ENCODE measurements at places on chromosomes 16 and 17.

DNA sequence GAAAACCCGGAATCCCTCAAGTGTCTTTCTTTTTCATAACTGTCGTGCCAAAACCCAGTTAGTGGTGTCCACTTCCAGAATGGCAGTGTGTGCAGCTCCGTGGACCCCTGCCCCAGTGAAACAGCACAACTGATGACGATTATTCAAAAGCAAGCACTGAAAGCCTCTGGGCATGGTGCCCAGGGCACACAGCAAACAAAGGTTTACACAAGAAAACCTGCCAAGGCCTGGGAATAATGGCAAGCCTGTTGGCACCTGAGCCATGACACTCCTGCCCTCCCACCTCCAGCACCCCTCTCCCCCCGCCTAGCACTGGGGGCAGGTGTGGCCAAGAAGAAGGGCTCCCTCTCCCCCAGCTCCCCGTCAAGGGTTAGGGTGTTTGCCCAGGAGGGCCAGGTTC is 2.8 kb downstream of the PKMYT1 start:
- DNase-seq: no peak

DNA sequence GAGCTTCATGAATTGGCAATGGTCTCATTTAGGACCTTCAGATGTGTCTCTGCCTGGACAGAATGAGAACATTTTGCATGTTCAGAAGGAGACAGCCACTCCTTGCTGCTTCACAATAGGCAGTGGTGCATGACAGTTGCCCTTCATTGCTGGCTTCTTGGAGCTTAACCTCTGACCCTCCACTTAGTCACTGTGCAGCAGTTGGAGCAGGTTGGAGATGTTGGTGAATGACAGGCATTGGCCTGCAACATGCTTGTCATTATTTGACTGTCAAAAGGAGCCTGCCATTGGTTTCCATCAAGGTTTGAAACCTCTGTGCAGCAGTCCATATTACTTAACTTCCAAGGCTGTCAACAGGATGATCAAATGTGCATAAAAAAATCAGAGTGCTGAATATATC is 22.7 kb downstream of the FTO start:
- no peak for DNase-seq

DNA sequence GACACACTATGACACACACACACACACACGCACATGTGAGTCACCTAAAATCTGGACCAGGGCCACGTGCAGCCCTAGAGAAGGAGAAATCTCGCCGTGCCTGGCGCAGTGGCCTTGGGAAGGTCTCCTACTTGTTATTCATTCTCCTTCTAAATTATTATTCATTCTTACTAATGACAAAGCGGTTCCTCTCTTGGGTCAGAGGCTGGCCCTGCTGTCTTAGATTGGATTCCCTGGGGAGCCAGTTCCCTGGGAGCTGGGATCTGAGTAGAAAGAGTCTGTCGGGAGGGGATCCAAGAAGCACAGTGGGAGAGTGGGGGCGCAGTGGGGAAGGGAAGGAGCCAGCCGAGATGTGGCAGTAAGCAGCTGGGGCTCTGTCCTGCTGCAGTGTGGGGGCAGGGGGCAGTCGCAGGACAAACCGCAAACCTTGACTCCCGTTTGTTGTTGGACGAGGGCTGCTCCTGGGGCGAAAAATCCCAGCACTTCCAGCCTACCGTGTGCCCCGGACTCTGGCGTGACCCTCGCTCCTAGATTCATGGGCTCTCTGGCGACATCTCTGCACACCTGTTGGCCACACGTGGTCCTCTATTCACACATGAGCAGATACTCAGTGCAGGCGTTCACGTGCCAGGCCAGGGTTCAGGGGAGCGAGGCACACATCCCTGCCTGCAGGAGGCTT is 18.7 kb upstream of the JPH3 start:
- no peak for DNase-seq

- DNase-seq: no peak
These were observed 2.1 kb upstream of the UBB start for GRCh38 chr17:16378636-16379282.

GRCh38 chr17:9443811-9444210 is 131.8 kb downstream of the STX8 start:
- no peak for DNase-seq

DNA sequence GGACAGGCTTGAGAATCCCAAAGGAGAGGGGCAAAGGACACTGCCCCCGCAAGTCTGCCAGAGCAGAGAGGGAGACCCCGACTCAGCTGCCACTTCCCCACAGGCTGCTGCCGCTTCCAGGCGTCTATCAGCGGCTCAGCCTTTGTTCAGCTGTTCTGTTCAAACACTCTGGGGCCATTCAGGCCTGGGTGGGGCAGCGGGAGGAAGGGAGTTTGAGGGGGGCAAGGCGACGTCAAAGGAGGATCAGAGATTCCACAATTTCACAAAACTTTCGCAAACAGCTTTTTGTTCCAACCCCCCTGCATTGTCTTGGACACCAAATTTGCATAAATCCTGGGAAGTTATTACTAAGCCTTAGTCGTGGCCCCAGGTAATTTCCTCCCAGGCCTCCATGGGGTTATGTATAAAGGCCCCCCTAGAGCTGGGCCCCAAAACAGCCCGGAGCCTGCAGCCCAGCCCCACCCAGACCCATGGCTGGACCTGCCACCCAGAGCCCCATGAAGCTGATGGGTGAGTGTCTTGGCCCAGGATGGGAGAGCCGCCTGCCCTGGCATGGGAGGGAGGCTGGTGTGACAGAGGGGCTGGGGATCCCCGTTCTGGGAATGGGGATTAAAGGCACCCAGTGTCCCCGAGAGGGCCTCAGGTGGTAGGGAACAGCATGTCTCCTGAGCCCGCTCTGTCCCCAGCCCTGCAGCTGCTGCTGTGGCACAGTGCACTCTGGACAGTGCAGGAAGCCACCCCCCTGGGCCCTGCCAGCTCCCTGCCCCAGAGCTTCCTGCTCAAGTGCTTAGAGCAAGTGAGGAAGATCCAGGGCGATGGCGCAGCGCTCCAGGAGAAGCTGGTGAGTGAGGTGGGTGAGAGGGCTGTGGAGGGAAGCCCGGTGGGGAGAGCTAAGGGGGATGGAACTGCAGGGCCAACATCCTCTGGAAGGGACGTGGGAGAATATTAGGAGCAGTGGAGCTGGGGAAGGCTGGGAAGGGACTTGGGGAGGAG is at the start of gene CSF3:
CSF3 (plus strand) TSS at position 436 of the 993 bp plus-strand sequence; CDS start at position 471, 35 bp downstream.
- DNase-seq: no peak

DNA sequence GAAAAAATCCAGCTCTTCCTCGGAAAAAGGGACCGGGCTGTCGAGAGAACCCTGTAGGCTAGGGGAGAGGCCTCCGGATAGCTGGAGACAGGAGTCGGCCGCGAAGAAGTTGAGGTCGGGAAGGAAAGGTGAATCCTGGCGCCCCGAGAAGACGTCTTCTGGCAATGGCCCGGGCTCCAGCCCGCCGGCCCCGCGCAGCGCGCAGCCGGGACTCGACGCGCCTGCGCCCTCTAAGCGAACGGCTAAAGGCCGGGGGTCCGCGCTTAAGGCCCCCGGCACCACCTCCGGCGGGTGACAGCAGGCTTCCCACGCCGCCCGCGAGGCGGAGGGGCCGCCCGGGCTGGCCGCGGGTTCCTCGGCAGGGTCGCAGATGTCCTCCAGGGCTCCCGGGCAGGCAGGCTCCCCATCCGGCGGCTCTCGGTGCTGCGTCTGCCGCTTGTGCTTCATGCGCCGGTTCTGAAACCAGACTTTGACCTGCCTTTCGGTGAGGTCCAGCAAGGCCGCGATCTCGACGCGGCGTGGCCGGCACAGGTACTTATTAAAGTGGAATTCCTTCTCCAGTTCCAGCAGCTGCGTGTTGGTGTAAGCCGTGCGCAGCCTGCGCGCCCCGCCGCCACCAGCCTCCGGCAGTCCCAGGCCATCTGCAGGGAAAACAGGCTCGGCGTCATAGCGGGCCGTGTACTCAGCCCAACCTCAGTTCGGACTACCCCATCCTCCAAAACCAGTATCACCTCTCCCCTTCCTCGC is 1.6 kb downstream of the HOXB2 start:
- DNase-seq: peak; percentile 68

DNA sequence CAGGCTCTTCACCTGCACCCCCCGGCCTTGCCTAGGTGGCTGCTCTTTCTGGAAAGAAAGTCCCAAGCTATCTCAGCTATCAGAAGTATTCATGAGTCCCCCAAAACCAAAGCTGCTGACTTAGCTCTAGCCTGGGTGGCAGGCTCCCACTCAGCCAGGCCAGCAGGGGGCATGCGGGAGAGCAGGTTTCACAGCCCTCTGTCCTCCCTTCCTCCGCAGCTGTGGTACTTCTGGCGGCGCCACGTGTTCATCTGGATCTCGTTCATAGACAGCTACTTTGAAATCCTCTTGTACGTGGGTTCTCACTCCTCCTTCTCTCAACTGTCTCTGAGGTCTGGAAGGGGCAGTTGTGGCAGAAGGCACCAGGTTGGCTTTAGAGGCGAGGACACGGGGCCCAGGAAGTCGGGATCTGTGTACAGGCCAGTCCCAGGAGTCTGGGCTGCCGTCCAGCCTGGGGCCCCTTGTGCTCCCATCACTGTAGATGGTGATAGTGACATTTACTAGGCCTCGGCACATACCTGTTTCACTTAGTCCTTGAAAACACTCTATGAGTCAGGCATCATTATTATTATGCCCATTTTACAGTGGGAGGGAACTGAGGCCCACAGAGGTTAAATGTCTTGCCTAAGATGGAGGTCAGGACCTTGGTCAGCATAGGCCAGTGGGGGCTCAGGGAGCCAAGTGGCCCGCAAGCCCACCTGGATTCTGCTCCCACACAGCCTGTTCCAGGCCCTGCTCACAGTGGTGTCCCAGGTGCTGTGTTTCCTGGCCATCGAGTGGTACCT is 12.9 kb downstream of the TRPV2 start:
- DNase-seq: no peak

- DNase-seq: no peak
These were observed 527 bp downstream of the CIAPIN1 start for GRCh38 chr16:57446531-57447185.

DNA sequence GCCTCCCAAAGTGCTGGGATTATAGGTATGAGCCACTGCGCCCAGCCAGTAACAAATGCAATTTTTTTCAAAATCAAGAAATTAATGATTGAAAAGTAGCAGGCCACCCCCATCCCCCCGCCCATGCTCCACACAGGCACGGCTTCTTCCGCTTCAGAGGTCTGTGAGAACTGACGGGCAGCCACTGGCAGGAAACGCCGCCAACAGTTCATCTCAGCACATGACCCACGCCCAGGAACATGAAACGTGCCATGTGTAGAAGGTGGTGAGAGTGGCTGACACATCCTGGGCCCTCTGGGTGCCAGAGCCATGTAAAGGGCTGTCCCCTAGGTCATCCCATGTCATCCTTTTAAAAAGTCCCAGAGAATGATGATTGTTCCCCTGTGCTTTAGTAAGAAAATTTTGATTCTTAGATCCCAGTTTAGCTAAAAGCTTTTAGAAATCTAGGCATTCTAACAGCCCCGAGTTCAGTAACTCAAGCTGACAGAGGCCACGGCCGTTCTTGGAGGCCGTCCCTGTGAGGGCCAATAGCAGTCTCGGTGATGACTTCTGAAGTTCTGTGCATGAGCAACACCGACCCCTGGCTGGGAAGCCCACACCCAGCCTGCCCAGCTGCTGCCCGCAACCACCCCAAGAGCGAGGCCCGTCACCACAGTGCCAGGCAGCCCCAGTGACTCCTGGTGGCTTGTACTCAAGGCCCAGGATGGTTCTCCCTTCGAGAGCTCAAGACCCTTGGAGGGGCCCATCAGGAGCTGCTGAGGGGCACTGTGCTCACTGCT is 52.1 kb downstream of the KLHDC4 start:
- DNase-seq: no peak

- DNase-seq: no peak
These were observed 143.9 kb downstream of the HS3ST3A1 start for GRCh38 chr17:13457783-13458182.

DNA sequence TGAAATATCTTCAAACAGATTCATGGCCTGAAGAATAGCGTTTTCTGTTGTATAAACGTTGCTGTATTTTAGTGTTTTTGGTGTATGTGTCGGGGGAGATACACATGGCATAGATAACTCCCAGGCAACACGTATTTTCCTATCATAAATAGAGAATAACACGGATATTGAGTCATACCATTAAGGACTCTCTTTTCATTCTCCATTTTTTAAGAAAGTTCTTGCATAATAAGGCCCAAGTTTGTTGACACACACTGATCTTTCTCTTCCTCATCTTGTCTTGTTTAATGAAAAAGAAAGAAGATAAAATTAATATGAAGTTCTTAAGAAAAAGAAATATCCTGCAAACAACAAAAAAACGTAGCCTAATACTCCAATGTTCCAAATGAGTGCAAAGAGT is 13.4 kb downstream of the ABCA8 start:
- DNase-seq: no peak

DNA sequence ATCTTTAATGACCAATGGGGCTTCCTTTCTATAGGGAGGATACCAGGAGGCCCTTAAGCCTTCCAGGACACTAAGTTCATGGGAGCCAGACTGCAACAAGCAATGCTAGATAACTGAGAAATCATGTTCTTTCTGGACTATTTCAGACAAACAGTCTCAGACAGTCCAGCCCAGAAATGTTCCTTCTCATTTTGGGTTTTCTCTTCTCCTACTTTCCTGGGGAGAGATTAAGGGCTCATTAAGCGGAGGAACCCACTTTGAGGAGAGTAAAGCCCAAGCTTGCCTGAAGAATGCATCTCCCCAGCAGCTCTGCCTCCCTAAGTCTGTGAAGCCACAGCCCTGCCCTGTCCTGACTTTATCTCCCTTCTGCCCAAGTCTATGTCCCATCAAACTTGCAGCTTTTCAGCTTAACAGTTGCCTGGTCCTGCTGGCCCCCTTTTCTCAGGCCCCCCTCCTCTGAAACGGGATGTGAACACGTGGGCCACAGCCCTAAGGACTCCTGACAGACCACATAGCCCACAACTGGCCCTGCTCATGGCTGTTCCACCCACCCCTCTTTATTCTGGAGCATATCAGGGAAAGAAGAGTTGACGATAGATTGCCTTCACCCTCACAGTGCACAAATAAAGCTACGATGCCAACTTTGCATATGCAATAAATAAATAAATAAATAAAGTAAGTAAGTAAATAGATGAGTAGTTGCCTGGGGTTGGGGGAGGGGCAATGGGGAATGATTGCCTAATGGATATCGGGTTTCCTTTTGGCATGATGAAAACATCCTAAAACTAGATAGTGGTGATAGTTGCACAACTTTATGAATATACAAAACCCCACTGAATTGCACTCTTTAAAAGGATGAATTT is 111.0 kb downstream of the N4BP1 start:
- no peak for DNase-seq
